ENCODE measurements at places on chromosomes 1 and 21.

DNA sequence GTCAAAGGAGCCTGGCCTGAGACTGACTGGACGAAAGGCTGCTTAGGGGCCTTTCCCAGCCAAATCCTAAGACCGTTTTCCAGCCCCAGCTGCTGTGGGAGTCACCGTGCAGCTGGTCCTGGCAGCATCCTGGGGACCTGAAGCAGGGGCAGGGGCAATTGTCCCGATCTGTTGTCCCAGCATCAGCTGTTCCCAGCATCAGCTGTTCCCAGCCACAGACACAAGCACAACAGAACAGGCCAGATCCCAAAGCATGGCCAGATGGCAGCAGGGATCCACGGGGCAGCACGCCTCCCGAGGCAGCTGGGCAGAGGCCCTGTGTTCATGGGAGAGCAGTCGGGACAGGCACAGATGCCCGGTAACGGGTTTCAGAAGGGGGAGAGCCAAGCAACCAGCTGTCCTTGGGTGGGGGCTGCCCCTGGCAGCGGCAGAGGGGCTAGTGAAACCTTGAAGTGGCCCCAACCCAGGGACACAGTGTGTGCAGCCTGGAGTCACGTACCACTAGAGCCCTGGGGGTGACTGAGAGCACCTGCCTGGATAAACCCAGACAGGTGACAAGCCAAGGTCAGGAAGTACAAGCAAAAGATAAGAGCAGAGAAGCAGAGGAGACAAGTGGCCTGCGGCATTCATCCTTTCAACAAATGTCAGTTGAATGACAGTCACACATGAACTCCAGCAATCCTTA, 13.3 kb downstream of the CELA2B start:
- no peak for DNase-seq

DNA sequence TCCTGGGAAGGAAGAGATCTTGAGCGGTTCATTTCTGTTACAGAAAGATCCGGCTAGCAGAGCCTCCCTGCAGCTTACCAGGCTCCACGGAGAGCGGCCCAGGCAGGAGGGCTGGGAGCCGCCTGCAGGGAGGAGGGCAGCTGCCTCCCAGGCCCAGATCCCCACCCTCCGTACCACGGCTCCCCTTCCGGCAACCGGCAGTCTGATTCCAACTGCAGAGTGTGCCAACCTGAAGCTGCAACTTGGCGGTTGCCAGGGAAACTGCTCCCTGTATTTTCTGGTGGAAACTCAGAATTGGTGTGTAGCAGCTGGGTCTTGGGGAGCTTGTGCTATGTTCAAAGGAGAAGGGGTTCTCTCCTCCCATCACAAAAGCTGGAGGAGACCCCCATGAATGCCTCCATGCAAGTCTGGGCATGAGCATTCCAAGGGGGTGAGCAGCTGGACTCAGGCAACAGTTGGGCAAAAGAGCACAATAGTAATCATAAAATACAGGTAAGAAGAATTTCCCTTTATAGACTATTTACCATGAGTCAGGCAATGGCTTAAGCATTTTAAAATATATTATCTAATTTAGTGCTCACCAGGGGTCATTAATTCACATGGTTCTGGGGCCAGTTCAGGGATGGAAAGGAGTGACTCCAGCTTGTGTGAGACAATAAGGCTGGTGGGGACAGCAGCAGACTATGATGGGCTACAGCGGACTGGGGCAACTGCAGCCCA, 46.1 kb upstream of the KAZN start:
- no peak for DNase-seq

DNA sequence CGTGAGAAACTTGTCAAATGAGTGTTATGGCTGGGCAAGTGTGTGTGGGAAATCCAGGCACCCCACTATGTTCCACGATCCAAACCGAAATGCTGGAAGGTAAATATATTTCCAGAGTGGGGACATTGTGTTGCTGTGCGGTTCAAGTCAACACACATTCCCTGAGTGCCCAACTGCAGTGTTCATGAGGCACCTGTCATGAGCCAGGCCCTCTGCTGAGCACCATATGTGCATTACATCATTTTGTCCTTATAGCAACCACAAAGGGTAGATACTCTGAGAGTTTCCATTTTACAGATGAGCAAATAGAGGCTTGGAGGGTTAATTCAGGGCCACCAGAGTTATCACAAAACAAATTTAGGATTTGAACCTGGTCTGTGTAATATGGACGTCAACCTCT, 59.9 kb upstream of the SOD1 start:
- no peak for DNase-seq

DNA sequence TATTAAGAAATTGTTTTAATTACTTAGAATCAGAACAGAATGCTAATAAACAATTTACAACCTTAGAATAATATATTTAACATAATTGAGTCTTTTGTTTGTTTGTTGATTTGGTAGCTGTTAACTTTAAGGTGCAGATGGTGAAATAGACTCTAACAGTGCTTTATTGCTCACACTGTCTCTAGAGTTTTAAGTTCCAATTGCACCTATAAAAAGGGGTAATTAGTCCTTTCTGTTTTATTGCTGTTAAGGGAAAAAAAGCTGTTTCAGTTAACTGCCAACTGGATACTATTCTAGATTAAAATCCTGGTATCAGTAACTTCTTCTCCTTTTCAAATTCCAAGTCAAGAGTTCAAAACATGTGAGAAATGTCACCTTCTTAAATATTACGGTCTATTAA, 197.6 kb upstream of the TMPRSS15 start:
- DNase-seq: no peak

- no peak for DNase-seq
Observed at GRCh38 chr21:28885853-28886177, 106.9 kb downstream of the LTN1 start.

DNA sequence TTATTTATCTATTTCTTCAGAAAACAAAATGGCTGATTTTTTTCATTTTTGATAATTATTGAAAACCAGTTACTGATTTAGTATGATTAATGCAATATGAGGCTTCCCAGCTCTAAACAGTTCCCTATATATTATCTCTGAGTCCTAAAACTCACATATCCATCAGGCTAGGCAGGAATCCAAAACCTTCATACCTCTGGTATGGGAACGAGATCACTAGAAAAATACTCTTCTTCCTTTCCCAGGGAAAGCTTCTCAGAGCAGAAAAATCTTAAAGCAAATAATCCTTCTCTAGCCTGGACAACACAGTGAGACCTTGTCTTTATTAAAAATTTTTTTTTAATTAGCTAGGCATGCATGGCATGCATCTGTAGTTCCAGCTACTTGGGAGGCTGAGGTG, 42.5 kb downstream of the KDM5B start:
- no peak for DNase-seq

- DNase-seq: no peak
Observed at GRCh38 chr1:4421986-4422385, 232.4 kb upstream of the AJAP1 start.

Data from stimulated activated CD8-positive, alpha-beta memory T cell treated with anti-CD3 and anti-CD28 coated beads, Interleukin-12 subunit alpha, Interleukin-12 subunit beta, amount 100 ng/mL, for 4 hours (primary cell).